Right lobe of liver (tissue), 6 donors: ENCODE measurements at places on chromosomes 11 and 22.

- DNase-seq: no peak
Observed at GRCh38 chr11:502288-503178, 4.5 kb downstream of the RNH1 start.

- no peak for DNase-seq
Observed at GRCh38 chr11:36002196-36002595, 58.3 kb downstream of the LDLRAD3 start.

- no peak for DNase-seq
Observed at GRCh38 chr11:134228625-134229024, 4.2 kb downstream of the VPS26B start.

DNA sequence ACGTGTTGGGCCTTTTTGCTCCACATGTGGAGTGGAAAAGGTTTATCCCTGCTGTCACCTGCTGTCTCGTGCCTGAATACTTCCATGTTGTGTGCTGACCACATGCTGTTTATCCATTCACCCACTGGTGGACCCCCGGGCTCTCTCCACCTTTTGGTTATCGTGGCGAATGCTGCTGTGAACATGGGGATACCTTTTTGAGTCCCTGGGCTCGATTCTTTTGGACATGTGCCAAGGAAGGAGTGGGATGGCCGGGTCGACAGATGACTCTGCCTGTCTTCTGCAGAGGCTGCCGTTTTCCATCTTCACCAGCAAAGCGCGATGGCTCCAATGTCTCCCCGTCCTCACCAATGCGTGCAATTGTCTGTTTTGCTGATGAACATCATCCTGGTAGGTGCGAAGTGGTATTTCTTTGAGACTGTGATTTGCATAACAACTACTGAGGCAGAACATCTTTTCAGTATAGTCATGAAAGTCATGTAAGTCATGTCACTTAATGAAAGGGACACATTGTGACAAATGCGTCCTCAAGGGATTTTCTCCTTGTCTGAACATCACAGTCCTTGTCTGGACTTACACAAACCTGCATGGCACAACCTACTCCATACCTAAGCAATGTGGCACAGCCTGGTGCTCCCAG lies 758.7 kb downstream of the BRD1 start:
- DNase-seq: no peak

DNA sequence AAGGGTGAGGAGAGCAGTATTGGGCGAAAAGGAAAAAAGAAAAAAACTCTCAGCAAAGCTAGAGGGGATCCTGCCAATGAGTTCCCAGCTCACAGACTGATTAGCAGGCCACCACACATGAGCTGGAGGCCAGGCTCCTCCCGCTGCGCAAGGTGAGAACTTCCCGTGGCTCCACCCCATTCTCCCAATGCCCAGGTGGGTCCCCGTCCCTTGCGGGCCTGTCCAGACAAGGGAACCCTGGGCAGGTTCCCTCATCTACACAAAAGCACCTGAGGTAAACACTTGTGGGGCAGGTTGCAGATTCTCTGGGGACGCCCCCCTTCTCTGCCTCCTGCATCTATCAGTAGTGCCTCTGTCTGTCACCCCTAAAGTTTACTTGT lies 46.5 kb downstream of the CDPF1 start:
- no peak for DNase-seq

DNA sequence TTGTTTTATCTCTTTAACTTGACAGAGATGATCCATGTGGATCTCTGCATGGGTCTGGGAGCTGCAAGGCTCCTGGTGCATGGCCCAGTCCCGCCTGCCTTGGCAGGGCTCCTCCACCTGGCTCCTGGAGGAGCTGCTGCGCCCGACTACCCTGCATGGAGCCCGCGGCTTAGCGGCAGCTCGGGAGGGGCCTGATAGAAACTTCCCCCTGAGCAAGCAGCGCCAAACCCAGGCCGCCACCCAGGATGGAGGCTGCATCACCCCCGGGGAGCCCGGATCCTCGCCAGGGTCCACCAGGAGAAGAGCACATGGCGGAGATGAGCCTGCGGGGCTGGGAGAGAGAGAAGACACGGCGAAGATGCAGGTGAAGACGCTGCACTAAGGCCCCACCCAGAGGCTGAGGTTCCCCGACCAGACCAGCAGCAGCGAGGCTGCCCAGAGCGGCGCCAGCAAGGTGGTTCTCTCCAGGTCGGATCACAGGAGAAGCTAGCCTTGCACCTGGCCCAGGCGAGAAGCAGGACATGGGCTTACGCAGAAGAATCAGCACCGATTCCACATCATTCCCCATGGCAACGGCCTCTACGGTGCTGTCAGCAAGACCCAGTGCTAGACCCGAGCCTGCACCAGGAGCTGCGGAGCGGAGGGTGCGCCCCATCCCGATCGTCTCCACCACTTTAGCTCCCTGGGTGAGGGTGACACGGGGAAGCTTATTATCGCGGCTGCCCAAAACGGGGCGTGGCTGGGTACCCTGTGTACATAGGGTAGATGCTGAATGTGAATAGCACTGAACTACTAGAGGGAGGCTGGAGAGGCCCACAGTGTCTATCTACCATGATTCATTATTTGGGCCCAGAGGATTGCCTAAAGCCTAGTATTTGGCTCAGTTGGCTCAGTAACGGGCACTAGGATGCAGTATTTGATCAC lies 41.3 kb upstream of the VPREB1 start:
- no peak for DNase-seq

DNA sequence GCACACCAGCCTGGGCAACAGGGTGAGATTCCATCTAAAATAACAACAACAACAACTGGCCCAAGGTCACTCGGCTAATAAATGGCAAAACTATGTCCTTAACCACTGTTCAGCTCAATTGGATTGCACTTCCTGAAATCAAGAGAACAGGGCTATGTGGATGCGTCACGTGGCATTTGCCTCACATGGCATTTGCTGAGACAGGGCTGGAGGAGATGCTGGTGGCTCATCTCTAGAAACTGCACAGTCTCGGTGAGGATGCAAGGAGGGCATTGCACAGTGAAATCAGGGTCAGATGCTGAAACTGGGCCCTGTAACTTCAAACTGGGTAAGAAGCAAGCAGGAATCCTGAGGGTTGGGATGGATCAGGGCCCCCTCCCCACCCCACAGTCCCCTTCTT lies 171.9 kb downstream of the BUD13 start:
- no peak for DNase-seq

- DNase-seq: no peak
Observed at GRCh38 chr11:33434294-33434693, 177.1 kb downstream of the HIPK3 start.

GRCh38 chr11:20762116-20762844 lies 92.9 kb downstream of the NELL1 start:
- DNase-seq: no peak

GRCh38 chr11:125295931-125296330 lies 131.4 kb downstream of the PKNOX2 start:
- no peak for DNase-seq

GRCh38 chr22:49119551-49119952 lies 708.1 kb downstream of the BRD1 start:
- DNase-seq: no peak

DNA sequence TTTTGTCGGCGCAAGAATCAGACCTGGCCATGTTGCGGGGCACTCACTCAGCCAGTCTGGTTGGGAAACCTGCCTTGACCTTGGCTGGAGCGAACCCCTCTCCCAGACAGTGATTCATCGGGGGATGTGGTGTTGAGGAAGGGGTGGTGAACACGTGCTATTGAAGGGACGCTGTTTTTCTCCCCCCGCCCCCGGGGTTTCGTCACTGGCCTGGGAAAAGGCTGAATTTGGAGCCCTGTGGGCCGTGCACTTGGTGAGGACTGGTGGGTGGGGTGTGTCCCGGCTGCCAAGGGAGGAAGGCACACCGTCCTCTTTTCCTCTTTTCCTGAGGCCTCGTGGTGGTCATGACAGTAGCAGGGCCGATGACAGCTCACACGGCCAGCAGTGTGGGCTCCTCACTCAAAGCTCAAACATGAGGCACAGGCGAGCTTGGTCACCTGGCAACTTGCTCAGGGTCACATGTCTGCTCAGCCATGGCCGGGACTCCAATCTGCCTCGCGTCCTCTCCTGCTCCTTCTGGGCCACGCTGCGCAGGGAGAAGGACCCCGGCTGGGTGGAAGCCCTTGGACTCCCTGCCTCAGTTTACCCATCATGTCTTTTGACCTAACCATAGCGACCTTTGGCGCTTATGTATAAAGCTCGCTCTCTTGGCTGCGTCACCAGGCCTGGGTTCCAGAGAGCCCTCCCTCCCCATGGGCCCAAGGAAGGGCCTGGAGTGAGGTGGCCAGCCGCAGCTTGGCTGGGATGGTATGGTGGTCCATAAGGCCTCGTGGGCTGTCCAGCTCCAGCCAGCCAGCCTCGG lies 49.4 kb downstream of the SMIM38 start:
- DNase-seq: peak; percentile 34

DNA sequence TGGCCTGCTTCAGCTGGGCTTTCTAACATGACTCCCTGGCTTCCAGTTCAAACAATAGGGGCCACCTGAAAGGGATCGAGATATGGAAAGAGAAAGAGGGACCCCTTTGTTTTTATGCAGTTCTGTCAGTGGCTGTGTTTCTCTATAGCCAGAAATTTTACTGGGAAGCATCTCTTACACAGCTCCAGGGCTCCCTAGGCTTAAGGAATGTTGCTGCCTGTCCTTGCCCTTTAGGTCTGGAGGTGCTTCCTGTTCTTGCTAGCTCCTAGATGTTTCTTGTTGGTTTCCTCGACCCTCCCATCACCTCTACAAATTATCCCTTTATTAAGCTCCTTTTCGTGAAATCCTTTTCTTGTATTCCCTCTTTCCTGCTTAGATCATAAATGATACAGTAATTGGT lies 21.8 kb upstream of the OR56A1 start:
- no peak for DNase-seq

DNA sequence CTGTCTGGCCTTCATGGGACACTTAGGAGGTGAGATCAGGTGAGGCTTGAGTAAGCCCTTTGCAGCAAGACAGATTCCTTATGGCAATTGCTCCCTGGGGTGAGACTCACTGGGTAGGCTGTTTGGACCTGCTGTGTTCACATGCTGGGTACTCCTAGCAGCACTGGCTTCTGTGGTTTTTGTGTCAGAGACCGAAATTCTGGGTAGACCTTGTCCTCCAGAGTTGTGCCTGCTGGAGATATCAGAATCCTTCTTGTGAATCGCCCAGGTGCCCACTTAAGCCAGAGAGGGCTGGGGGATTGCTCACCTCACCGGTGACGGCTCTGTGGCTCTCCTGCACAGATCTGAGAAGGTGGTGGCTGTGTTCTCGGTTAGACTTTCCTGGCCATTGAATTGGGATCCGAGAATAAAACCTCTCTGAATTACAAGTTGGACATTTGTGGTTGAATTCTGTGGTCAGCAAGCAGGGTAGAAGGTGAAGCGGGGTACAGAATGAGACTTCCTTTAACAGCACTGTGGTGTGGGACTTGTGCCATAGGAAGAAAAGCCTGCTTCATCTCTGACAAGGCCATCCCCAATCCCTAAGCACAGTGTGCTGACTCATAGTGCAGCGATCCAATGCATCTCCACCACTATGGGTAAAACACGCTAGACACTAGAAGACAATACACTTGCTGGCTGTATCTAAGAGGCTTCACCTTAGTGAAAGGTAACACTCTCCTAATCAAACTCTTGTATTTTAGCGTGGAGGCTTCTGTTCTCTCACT lies 52.5 kb upstream of the TTC12 start:
- DNase-seq: no peak

DNA sequence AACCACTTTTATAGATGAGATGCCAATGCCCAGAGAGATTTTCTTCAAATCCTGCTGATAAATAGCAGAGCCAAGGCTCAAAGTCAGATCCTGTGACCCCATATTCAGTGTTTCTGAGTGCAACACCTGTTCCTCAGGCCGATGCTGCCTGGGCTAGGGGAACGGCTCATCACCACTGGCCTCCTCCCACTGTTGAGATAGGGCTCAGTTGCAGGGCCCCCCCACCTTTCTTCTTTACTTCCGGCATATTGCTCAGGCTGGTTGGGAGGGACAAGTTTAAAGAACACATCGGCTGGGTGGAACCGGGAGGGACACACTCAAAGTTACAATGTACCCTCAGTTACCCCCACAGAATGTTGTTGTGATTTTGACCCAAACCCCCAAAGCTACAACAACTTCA lies 88.3 kb upstream of the CRTAM start:
- no peak for DNase-seq

- no peak for DNase-seq
Observed at GRCh38 chr22:43481568-43482317, 69.9 kb downstream of the MPPED1 start.

GRCh38 chr11:21912285-21912684 lies 280.6 kb upstream of the ANO5 start:
- DNase-seq: no peak

DNA sequence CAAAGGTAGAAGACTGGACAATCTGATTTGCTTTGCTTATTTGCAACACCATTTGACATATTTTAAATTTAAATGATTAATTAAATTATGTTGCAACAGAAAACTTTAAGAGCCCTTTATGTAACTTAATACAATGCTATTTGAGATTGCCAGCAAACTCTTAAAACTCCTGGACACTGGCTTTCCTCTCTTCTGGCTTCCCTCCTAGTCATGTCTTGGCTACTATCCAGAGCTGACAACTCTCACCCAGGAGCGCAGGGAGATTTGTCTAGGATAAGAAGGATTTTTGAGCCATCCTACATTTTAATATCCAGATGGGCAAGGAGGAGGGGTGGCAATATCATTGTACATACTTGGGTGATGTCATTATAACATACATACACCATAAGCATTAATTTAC lies 134.3 kb downstream of the ELP4 start:
- no peak for DNase-seq

DNA sequence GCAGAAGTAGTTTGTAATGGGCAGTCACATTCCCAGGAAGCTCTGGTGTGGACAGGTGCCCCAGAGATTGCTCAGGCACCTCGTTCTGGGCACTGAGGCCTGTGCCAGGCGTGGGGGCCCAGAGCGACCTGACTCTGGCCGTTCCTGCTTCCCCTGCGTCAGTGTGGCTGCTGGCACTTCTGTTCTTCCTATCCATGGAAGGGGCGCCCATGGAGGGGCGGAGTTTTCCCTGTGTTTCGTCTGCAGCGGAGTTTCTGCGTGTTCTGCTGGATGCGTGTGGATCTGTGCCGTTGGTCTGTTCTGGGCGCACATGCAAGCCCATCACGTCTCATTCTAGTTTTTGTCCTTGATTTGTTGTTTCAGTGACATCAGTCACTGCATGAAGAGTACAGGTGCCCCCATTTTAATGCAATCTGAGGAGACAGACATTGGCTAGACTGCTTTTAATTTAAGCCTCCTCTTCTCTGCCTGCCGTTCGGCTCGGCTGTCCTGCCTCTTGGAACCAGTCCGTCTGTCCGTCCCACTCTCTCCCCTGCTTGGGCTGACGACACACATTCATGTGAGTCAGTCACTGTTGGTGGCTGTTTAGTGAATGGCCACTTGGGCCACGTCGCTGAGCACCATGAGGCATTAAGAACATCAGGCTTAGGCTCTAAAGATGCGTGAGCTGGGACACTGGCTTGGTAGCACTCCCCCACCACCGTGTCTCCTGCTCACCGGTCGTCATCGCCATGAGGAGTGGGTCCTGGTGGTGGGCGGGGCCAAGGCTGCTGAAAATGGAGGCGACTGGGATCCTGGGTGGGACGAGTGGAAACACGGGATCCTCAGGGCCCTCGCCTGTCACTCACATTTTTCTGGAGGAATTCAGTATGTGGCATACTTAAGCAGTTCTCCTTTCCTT lies 255.8 kb downstream of the TBC1D22A start:
- DNase-seq: no peak
